Subcutaneous preadipocyte (primary cell): ENCODE measurements at places on chromosomes 3 and 15. TPM values are rescaled to one million over a fixed set of nuclear protein-coding genes. Genes with fewer than 3 reads are reported as not detected.

P2RY1 gene
- under 0.01 and 0.39 TPM in 2 replicates for total RNA-seq

LRRIQ4 gene
- total RNA-seq = not detected in 2 replicates

DLEC1 gene
- total RNA-seq = under 0.01 TPM in 2 replicates

IL12A gene
- 1.1 and 3.5 TPM in 2 replicates for total RNA-seq

CAMK2N2 gene
- not detected in 2 replicates for total RNA-seq

SLC12A1 gene
- not detected in 2 replicates for total RNA-seq

CAPN3 gene
- total RNA-seq = 1.2 and 1.5 TPM in 2 replicates

HIGD2B gene
- total RNA-seq = not detected in 2 replicates

IL17RC gene
- total RNA-seq = 84.5 and 128 TPM in 2 replicates

RARB gene
- 1.5 and 2.2 TPM in 2 replicates for total RNA-seq

IQCF5 gene
- total RNA-seq = not detected in 2 replicates
